M059J (cell line): ENCODE measurements at places on chromosomes 2 and 18.
A peak's percentile ranks its signal among the peaks of the same experiment; 100 is the strongest.

GRCh38 chr2:79511320-79511951 is 1.4 kb upstream of the CTNNA2 start:
- peak; percentile 2 for DNase-seq

- no peak for DNase-seq
Observed at GRCh38 chr2:17768894-17769293, 15.0 kb downstream of the GEN1 start.

- no peak for DNase-seq
Observed at GRCh38 chr2:43131890-43132682, 94.3 kb downstream of the ZFP36L2 start.

DNA sequence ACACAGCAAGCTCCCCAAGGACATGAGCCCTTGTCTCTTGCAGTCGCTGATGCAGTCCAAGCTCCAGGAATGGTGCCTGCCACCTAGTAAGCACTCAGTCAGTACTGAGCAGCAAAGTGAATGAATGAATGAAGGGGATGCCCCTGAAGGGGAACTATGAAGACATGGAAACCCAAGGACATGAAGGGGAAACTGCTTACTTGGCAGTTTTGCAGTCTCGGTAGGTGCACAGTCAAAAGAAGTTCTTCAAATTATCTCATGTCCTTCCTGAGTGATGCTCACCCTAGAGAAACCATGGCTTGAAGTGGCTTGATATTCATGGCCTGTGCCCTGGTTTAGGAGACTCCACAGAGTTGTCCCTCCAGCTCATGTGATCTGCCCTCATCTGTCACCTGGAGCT is 102.1 kb upstream of the DLX2 start:
- DNase-seq = no peak

GRCh38 chr2:126496493-126496892 is 159.5 kb upstream of the GYPC start:
- DNase-seq = no peak

- DNase-seq = no peak
Observed at GRCh38 chr2:179612591-179613298, 248.7 kb downstream of the ZNF385B start.

DNA sequence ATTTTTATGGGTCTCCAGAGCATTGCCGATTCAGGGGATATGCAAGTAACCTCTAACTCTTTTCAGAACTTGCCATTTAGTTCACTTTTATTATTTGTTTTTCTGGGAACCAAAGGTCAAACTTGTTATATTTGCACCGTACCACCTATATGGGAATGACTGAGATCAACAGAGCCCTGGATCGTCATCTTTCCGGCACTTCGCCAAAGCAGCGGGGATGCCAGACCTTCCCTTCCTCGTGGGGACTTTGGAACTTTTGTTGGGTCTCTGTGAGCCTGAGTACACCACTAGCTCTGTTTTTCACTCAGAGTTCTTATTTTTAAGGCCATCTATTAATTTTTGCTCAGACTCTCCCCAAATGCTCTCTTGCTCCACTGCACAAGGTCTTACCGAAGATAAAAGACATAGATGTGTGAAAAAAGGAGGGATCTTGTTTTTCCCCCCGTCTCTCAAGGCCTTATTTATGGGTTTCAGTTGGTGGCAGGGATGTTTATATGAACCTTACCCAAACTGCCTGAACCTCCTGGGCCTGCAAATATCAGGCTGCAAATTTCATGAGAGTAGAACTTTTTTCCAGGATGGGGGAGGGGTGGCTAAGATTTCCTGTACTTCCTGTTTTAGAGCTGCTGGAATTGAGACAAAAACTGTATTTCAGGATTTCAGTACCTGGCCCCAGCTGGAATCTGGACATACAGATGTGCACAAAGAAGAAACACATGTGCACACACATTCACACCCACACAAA is 350.3 kb downstream of the HRH4 start:
- DNase-seq = no peak

GRCh38 chr2:201157694-201158093 is 25.2 kb upstream of the CASP10 start:
- peak; percentile 15 for DNase-seq

- no peak for DNase-seq
Observed at GRCh38 chr2:8851811-8852560, 14.6 kb upstream of the KIDINS220 start.

GRCh38 chr2:240967681-240968621 is 30.5 kb upstream of the SNED1 start:
- DNase-seq = no peak
